CD14-positive monocyte (primary cell): ENCODE measurements at places on chromosomes 6 and 20. TPM values are rescaled to one million over a fixed set of nuclear protein-coding genes. Genes with fewer than 3 reads are reported as not detected.

RGS17 gene
- not detected for polyA plus RNA-seq

MEI4 gene
- not detected for polyA plus RNA-seq

GRCh38 chr6:157488716-157489118 lies 107.7 kb downstream of the ZDHHC14 start:
- no peak for DNase-seq
- no peak overlapping the region for H3K27ac ChIP-seq

- H3K36me3 ChIP-seq = no peaks in the 10 kb centered on the region
- H3K4me1 ChIP-seq = peaks cover 42% of the 10 kb centered on the region
- H3K27me3 ChIP-seq = no peaks in the 10 kb centered on the region
- H3K4me3 ChIP-seq = no peak overlapping the region
- no peak for DNase-seq
- H3K27ac ChIP-seq = no peak overlapping the region
These were observed 134.2 kb upstream of the LRFN2 start for GRCh38 chr6:40721271-40721952.

GSTA2 gene
- not detected for polyA plus RNA-seq

DNA sequence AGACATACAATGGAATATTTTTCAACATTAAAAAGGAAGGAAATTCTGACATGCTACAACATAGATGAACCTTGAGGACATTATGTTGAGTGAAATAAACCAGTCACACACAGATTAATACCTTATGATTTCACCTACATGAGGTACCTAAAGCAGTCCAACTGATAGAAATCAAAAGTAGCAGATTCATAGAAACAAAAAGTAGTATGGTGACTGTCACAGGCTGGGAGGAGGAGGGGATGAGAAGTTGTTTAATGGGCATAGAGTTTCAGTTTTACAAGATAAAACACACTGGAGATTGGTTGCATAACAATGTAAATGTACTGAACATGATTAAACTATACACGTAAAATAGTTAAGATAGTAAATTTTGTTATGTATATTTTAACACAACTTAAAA lies 48.5 kb upstream of the OLIG3 start:
- no peak overlapping the region for H3K4me3 ChIP-seq
- H3K36me3 ChIP-seq = no peaks in the 10 kb centered on the region
- no peak for DNase-seq
- no peak overlapping the region for H3K27ac ChIP-seq
- peaks cover 12% of the 10 kb centered on the region for H3K27me3 ChIP-seq
- no peaks in the 10 kb centered on the region for H3K4me1 ChIP-seq

- peaks cover 12% of the 10 kb centered on the region for H3K36me3 ChIP-seq
- H3K4me3 ChIP-seq = no peak overlapping the region
These were observed 1.1 kb downstream of the SNAI1 start for GRCh38 chr20:49983848-49984408.

DNA sequence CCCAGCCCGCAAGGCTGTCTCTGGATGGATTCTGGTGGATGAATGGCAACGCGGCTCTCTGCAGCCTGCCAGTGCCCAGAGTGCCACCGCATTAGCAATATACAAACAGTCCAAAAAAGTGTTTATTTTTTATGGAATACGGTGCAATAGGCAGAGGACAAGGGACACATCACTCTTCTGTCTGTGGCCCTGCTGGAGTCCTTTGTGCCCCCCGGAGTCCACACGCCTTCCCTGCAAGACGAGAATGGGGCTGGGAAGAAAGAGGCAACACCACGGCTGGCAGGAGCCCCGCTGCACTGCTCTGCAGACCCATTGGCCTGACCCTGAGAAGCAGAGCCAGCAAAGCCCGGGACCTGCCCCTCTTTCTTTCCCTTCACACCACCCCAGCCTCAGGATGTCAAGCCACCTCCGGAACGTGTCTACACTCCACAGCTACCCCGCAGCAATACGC lies 196.3 kb downstream of the SYNDIG1 start:
- H3K27ac ChIP-seq = no peak overlapping the region
- H3K27me3 ChIP-seq = no peaks in the 10 kb centered on the region
- no peaks in the 10 kb centered on the region for H3K4me1 ChIP-seq
- DNase-seq = no peak
- H3K36me3 ChIP-seq = no peaks in the 10 kb centered on the region

TOX2 gene
- polyA plus RNA-seq = 0.39 TPM

PKIG gene
- 0.67 TPM for polyA plus RNA-seq

DNA sequence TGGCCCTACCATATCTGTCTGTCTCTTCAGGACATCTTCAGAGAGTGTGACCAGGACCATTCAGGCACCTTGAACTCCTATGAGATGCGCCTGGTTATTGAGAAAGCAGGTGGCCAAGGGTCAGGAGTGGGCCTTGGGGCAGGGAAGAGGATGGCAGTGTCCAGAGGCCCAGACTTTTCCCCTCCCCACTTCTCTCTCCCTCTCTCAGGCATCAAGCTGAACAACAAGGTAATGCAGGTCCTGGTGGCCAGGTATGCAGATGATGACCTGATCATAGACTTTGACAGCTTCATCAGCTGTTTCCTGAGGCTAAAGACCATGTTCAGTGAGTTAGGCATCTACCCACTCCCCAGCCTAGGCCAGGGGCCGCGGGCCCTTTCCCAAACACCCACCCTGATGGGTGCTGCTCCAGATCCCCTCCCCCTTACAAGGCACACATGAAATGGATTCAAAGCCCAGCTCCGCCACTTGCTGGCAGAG lies 24.3 kb downstream of the CAPN11 start:
- H3K36me3 ChIP-seq = no peaks in the 10 kb centered on the region
- no peak overlapping the region for H3K27ac ChIP-seq
- H3K4me3 ChIP-seq = no peak overlapping the region
- no peak for DNase-seq
- H3K27me3 ChIP-seq = no peaks in the 10 kb centered on the region

DNA sequence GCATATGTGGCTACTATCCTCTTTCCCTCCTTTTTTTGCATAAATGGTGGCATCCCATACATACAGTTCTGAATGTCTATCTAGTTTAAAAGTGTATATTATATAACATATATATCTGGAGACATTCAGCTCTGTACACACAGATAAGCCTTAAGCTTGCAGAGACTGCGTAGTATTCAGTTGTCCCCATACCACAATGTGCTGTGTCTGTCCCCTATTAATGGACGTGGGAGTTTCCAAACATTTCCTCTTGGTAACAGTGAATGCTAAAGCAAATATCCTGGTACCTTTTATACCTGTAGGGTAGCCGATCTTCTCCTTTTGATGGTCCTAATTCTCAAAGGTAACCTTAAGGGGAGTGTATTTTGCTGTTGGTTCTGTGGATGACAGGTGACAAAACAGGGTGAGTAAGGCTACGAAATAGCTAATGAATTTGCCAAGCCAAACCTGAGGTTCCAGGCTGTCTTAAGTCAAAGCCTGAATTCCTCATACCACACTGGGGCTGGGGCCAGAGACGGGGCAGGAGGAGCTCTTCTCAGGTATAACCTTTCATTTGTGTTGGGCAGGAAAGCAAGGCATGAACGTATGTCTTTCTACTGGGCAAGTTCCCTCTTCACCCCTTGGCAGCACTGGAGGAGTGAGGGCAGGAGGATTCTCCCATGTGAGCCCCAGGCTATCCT lies 7.8 kb upstream of the C2 start:
- no peaks in the 10 kb centered on the region for H3K27me3 ChIP-seq
- H3K27ac ChIP-seq = peak overlapping the region; percentile 59
- H3K4me1 ChIP-seq = peaks cover 14% of the 10 kb centered on the region
- no peak for DNase-seq
- no peak overlapping the region for H3K4me3 ChIP-seq
- H3K36me3 ChIP-seq = no peaks in the 10 kb centered on the region

DNA sequence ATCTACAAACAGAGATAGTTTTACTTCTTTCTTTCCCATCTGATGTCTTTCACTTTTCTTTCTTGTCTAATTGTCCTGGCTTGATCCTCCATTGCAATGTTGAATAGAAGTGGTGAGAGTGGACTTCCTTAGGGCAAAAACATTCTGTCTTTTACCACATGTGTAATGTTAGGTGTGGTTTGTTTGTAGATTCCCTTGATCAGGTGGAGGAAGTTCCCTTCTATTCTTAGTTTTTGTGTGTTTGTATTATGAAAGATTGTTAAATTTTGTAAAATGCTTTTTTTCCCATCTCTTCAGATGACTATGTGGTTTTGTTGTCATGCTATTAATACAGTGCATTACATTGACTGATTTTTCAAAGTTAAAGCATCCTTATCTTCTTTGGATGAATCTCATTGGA lies 41.6 kb upstream of the DUSP22 start:
- H3K4me1 ChIP-seq = peaks cover 52% of the 10 kb centered on the region
- H3K27ac ChIP-seq = no peak overlapping the region
- H3K36me3 ChIP-seq = no peaks in the 10 kb centered on the region
- peak; percentile 20 for DNase-seq

DNA sequence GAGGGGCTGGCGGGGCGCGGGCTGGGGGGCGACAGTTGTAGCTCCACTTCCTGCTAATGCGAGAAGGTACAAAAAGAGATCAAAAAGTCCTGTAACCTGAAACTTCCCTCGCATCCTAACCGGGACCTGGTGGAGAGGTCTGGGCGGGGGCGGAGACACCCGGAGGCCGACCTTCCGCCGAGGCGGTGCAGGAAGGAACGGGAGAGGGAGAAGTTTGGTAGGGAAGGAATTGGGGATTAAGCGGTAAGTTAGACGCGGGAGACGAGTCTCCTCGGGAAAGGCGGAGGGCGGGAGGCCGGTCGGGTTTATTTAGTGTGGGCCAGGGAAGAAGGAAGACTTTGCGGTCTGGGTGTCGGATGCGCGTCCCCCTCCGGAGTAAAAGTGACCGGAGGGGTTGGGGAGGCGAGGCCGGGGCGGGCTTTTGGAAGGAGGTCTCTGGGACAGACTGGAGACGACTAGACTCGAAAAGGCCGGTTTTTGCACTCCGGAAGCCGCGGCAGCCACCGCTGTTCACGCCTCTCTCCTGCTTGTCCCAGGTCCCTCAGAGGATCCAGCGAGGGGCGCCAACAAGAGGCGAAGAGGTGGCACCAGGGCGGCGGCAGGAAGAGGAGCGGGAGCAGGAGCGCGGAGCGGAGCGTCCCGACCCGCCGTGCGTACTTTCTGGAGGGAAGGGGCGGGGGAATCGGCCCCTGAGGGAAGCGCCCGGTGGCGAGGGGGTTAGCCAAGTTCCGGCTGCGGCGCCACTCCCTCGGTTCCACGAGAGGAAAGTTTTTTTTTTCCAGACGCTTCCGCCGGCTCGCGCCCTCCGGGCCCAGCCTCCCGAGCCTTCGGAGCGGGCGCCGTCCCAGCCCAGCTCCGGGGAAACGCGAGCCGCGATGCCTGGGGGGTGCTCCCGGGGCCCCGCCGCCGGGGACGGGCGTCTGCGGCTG lies 734 bp downstream of the TPBG start:
- H3K4me1 ChIP-seq = peaks cover 24% of the 10 kb centered on the region
- peaks cover 51% of the 10 kb centered on the region for H3K27me3 ChIP-seq
- no peak for DNase-seq

GRCh38 chr20:16498526-16499253 lies 74.6 kb downstream of the KIF16B start:
- no peaks in the 10 kb centered on the region for H3K27me3 ChIP-seq
- H3K4me1 ChIP-seq = no peaks in the 10 kb centered on the region
- no peak overlapping the region for H3K27ac ChIP-seq
- no peak overlapping the region for H3K4me3 ChIP-seq
- H3K36me3 ChIP-seq = peaks cover 8% of the 10 kb centered on the region

GRCh38 chr20:532530-532929 lies 11.1 kb downstream of the CSNK2A1 start:
- H3K27me3 ChIP-seq = no peaks in the 10 kb centered on the region
- no peak for DNase-seq
- peaks cover 22% of the 10 kb centered on the region for H3K4me1 ChIP-seq
- no peak overlapping the region for H3K27ac ChIP-seq

GRCh38 chr6:20706238-20706938 lies 172.1 kb downstream of the CDKAL1 start:
- H3K27me3 ChIP-seq = no peaks in the 10 kb centered on the region
- no peak for DNase-seq
- H3K36me3 ChIP-seq = no peaks in the 10 kb centered on the region
- no peaks in the 10 kb centered on the region for H3K4me1 ChIP-seq

DNA sequence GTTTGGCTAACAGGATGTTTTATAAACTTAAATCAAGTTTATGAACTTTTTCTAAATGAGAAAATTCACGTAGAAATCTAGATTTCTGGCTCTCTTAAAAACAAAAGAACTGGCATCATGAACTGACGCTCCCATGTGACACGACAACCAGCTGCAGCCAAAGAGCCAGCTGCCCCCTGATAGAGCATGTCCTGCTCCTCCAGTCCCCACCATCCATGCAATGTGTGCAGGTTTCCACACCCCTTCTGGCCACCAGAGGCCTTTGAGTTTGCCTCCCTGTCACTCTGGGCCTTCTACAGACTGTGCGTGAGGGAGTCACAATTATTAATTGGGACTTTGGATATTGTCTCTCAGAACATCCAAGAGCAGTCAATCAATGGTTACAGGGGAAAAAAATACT lies 1.6 kb upstream of the GPLD1 start:
- H3K4me1 ChIP-seq = peaks cover 13% of the 10 kb centered on the region
- DNase-seq = no peak
- H3K27ac ChIP-seq = no peak overlapping the region
- peaks cover 9% of the 10 kb centered on the region for H3K27me3 ChIP-seq
- no peaks in the 10 kb centered on the region for H3K36me3 ChIP-seq

- H3K27me3 ChIP-seq = peaks cover 7% of the 10 kb centered on the region
- DNase-seq = no peak
- peaks cover 3% of the 10 kb centered on the region for H3K4me1 ChIP-seq
These were observed 118.8 kb downstream of the PSMB1 start for GRCh38 chr6:170434117-170434820.
